ENCODE measurements at places on chromosomes 5 and 9. TPM values are rescaled to one million over a fixed set of nuclear protein-coding genes. Genes with fewer than 3 reads are reported as not detected.

Gene FAM81B
- not detected for total RNA-seq

Gene DOK3
- total RNA-seq: not detected

Gene FOXE1
- not detected for total RNA-seq

Gene PCDHA12
- total RNA-seq: not detected

Gene LRRC19
- total RNA-seq: not detected

Gene UQCRQ
- 1,689 TPM for total RNA-seq

Gene PCDHGC5
- not detected for total RNA-seq

GRCh38 chr9:19137282-19137681, 10.0 kb upstream of the PLIN2 start:
- DNase-seq: no peak

DNA sequence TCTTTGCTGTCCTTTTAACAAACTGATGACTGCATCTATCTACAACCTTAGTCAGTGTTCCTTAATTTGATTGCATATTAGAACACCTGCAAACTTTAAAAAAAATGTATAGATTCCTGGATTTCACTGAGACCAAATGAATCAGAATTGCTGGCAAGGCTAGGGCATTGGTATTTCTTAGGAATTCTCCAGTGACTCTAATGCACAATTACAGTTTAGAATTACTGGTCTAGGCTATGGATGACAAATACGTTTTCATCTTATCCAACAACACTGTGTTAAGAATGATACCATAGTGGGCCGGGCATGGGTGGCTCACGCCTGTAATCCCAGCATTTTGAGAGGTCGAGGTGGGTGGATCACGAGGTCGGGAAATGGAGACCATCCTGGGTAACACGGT, 545.9 kb upstream of the RIOK2 start:
- no peak for DNase-seq

DNA sequence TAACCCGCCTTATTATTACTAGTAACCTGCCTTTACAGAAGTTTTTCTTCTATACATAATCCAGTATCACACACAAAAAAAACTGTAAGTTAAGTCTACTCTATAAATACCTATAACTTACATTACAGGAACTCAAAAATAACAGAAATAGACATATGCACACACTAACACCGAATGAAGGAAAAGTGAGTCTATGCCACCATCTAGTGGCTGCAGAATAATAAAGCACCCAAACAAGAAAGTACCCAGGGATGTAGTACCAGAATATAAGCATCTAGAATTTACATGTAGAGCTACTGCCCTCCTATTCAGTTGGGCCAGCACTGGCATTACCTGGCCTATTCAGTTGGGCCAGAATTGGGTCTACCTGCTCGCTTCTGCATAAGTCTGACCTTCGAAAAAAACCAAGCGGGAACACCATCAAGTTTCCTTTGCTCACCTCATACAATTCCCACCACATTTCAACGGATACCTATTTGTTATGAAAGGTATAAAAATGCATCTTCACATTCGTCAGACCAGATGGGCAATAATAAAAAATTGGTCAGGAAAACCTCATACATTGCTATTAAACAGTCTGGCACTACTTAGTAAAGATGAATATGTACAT, 4.0 kb upstream of the NIPSNAP3A start:
- DNase-seq: no peak

GRCh38 chr5:135398160-135398854, 724 bp downstream of the MACROH2A1 start:
- DNase-seq: peak; percentile 74

GRCh38 chr9:127216888-127217217, 47.7 kb upstream of the GARNL3 start:
- no peak for DNase-seq

- no peak for DNase-seq
Measured at GRCh38 chr5:134135091-134135655, 20.7 kb downstream of the TCF7 start.

GRCh38 chr9:123867034-123867433, 62.9 kb downstream of the DENND1A start:
- no peak for DNase-seq

DNA sequence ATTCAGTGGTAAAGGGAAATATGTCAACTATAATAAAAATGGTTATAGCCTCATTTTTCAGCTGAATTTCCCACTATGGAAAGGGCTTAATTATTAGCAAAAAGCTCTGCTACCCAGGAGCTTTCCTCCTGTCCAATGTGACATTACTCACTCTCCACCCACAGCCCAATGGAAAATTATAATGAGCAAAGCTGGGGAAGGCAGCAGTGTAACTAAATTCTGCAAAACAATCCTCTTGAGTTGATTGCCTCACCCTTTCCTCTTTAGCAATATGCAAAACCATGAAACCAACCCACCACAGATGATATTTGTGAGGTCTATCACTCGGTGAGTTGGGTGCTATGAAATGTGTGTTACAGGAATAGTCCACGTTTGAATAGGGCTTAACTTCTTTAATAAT, 14.0 kb upstream of the PLPPR1 start:
- DNase-seq: no peak

DNA sequence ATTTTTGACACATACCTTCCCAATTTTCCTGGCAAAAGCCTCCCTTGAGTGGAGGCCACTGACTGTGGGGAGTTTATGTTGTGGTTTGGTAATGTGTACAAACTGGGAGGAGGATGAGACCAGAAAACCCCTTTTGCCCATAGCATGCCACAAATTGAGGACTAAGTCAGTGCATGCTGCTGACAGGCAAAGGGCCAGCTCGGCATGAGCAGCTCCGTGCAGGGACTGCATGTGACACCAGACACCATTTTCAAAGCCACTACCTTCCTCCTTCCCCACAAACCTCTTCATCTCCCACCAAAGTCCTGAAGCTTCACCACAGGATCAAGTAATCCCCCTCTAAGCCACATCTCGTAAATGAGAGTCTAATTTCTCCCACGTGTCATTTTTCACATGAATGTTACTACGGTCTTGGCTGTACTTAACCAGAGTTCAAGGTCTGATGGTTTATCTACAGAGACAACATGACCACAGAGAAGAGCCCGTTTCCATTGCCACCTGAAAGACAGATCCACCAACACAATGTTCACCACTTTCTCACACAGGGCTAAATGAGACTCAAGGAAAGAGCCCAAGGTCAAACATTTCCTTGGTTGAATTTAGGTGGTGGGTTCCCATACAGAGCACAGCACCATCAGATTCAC, 106.5 kb downstream of the NFIB start:
- peak; percentile 91 for DNase-seq

All from MG63 (cell line).